ENCODE measurements at places on chromosomes 7 and 10.
A peak's percentile ranks its signal among the peaks of the same experiment; 100 is the strongest.

- peak; percentile 90 for DNase-seq
These were observed 270.7 kb upstream of the IGFBP3 start for GRCh38 chr7:46191776-46192175.

DNA sequence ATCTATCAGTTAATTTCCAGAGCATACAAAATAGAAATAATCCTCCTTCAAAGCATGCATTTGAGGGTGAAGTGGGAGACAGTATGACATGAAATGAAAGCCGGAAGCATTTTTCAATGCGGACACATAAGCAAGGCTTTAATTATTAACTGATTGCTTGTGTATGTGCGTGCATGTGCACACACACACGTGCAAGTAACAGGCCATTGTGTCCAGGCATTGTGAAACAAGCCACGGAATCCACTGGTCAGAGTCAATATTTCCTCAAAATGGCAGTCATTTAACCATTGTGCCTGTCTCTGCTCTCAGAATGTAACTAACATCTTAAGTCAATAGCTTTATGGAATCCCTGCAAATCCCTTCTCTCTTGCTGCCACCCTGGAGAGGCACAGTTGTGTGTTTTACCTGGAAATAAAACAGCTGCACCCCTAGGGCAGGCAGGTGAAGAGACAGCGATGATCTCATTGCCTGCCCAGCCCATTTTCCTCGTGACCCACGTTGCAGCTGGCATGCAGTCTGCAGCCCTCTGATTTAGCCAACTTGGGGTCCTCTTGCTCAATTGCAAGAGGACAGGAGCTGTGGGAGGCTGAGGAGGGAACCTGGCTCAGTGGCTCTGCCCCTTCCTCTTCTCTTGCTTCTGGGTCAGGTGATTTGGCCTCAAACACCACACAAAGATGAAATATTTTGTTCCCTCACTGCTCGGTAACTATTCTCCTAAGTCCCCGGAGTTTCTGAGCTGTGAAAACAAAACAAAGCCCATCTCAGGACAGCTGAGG, 500.9 kb upstream of the ZMIZ1 start:
- no peak for DNase-seq

DNA sequence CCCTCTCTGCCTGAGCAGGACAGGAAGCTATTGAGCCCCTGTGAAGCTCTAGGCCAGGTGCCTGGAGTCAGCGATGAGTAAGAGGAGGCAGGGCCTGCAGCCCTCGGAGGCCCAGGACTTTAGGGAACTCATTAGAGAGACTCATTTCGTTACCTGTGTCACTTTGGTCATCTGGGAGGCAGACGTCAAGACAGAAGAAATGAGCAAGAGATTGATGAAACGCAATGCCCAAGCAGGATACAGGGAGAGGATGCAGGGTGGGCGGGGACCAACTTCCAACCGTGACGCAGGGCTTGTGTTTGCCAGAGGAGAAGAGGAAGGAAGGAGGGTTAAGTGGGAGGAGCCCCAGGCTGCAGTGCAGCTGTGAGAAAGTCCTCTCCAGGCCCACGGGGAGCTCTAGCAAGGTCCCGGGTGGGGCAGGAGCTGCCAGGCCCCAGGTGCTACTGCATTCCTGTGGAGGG, 26.4 kb upstream of the GNA12 start:
- DNase-seq, result peak; percentile 43

DNA sequence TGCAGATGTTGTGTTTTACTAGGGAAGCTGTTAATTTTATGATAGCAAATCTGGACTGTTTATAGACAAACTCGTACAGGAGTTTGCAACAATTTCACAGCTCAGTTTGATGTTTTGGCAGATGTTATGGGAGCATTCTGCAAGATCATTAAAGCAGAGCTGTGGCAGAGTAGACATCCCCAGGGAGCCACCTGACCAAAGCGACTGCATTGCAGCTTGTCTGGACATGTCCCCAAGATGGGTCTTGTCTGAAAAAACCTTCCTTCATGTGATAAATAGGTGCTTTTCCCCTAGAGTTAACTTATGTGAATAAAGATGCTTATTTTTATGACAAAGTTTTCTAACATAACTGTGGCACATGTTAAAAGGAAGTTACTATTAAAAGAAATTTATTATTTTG, 91.2 kb upstream of the GPR141 start:
- DNase-seq, result no peak

GRCh38 chr7:99733448-99733847, 1.5 kb downstream of the CYP3A7 start:
- DNase-seq, result peak; percentile 7

DNA sequence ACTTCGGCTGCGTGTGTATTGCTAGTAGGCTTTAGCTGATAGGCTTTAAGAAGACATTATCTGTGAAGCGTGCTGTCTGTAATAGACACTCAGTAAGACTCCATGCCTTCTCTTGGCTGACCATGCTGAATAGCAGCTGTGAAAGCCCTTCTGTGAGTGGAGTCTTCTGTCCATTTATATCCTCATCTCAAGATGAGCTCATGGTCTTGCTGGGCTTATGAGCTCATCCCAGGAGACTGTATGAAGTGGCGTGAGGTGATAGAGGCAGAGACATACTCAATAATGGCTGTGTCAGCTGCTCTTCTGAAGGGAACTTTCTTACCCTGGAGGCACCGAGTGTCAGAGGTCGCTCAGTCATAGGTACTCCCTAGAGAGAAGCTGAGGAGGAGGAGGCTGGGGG, 111.5 kb downstream of the SH2D4B start:
- no peak for DNase-seq

DNA sequence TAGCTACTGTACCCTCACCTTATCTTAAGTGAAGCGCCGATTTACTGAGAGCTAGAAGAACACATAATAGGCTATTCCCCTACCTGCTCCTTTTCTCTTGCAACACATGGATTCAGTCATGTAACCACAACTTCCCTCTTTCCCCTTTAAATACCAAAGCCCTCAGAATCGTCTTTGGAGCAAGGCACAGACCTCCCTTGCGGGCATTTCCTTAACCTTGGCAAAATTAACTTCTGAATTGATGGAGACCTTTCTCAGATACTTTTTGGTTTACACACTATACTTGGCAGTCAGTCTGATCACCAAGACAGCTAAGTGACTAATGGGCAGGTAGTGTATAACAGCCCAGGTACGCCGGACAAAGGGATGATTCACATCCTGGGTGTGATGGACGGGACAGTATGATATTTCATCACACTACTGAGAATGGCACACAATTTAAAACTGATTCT, 72.7 kb upstream of the SEC61G start:
- no peak for DNase-seq

GRCh38 chr10:22597138-22597537, 117.2 kb downstream of the PIP4K2A start:
- DNase-seq, result peak; percentile 70

- peak; percentile 39 for DNase-seq
These were observed 299.4 kb downstream of the SNX13 start for GRCh38 chr7:17640730-17641377.

DNA sequence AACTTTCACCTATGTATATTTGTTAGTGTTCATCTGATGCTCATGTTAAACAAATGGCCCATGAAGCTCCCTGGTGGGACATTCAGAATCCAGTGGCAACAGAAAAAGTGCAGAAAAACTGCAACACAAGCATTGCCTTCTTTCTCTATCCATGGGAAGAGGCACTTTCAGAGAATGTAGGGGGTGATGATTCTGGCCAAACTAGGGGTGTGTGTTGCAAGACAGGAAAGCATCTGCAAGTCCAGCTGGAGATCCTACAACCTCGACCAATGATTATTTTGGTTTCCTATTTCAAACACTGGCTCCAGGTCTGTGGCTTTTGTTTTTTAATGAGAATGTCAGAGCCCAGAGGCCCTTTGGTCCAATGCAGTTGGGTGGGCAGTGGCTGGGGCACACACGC, 198.7 kb downstream of the CXCL12 start:
- DNase-seq, result no peak

- DNase-seq, result peak; percentile 68
These were observed 94.9 kb downstream of the LYZL2 start for GRCh38 chr10:30534465-30535144.

- DNase-seq, result no peak
These were observed 176.6 kb downstream of the CTNNA3 start for GRCh38 chr10:67519434-67519833.

- no peak for DNase-seq
These were observed 211.3 kb upstream of the DPP6 start for GRCh38 chr7:153840861-153841260.

DNA sequence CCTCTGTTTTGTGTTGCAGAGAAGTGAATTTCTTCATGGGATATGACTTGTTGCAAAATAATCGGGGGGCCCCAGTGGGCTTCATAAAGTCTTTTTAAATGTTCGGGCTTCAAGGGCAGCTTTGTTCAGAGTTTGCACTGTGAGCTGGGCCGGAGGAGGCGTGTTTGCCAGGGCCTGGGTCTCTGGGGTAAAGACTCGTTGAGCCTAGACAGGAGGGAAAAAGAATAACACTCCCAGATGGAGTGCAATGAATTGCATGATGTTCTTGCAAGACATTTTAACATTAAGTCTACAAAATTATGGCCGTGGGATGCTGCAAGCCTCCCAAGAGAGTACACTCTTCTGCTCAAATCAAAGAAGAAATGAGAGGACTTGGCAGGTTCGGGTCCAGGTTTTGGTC, 23.6 kb downstream of the BMPER start:
- DNase-seq, result no peak

GRCh38 chr10:123884907-123885381, 6.7 kb downstream of the CPXM2 start:
- no peak for DNase-seq

- DNase-seq, result no peak
These were observed 316.5 kb downstream of the WDR11 start for GRCh38 chr10:121167534-121168243.

DNA sequence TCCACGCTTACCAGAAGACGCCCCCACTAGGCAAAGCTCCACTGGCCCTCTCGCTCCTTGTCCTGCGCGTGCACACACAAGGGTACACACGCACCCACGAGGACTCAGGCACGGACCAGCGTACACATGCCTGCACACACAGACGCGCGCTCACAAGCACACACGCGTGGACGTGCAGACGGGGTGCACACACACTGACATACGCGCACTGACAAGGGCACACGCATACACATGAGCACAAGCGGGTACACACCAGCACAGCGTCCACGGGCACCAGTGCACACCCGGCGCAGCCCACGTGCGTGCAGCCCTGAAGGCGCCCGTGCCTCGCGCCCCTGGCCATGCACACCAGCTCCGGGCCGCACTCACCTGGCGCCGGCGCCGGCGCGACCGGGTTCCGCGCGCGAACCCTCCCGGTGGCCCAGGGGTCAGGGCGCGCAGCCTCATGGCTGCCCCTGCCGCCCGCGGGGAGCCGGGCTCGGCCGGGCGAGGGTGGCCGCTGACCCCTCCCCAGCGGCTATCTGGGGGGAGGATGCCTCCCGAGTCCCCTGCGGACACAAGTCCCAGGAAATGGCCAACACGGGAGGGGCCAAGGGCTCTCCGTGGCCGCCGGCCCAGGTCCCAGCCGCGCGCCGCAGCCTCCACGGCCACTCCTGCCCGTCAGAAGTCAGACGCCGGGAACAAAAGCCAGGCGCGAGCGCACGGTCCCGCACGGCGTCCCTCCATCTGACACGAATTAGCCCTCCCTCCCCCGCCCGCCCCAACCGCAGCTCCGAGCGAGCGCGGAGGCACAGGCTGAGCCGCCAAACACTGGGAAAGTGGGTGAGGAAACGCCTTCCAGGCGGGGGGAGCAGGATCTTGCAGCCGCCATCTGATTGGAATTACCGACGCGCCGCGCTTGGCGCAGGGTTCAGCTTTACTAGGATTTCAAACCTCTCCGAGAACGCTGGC, 45.0 kb downstream of the TNS3 start:
- peak; percentile 75 for DNase-seq

DNA sequence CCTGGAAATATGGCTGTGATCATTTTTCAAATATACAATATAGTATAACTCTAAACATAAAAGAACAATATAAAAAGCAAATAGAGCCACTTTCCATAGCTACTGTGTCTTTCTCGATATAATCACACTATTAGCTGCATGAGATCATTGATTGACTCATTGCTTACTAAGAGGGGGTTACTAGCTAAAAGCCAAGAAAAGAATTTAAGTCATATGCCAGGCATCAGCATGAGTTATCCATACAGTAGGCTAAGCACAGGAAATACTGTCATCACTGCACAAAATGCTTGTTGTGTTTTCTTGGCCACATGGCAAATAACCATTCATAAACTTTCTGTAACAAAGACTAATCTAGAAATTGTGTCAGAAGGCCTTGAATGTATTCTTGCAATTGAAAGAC, 18.8 kb upstream of the ABCB5 start:
- DNase-seq, result peak; percentile 76

DNA sequence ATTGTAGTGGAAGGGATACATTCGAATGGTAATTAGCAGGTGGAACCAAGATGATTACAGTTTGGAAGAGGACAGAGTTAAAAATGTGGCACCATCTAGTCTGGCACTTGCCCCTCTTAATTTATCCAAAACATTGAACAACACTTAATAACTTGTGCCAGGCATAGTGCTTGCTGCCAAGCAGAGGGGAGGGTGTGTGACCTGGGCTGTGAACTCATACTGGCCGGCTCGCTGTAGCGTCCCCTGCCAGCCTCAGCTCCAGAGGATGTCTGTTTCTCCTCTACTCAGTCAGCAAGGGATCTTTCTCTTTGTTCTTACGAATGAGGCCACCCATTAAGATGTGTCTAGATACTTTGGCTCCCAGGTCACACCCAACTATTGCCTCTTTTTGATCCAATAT, 179.4 kb upstream of the INHBA start:
- DNase-seq, result no peak

- no peak for DNase-seq
These were observed 392.1 kb upstream of the MTPN start for GRCh38 chr7:136369225-136369624.

DNA sequence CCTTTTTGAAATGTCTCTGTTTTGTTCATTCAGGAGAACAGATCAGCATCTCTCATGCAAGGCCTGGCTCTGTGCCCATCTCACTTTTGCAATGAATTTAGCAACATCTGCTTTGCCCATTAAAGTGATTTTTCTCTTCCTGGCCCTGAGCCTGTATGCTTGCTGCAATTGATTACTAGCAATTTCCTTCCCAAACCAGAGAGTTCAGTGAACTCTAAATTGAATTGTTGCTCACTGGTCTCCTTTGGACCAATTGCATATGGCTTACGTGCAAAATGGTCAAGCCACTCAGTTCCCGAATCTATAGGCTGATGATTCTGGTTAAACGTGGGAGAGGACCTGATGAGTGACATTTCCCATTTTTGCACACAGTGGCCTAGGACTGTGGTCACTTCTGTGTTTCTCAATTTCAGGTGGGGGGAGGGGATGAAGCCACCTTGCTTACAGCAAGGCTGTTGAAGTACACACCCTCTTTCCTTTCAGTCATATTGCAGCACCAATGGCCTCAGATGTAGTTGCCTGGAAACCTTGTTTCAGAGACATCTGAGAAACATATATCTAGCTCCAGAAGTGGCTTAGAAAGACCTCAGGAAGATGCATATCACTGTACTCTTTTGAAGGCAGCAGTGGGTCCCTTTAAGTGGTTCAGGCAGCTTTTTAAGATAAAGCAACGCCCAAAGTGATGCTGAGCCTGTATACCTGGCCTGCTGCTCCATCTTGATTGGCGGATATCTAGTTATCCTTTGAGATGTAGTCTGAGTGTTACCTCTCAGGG, 201.4 kb downstream of the PTEN start:
- peak; percentile 15 for DNase-seq

DNA sequence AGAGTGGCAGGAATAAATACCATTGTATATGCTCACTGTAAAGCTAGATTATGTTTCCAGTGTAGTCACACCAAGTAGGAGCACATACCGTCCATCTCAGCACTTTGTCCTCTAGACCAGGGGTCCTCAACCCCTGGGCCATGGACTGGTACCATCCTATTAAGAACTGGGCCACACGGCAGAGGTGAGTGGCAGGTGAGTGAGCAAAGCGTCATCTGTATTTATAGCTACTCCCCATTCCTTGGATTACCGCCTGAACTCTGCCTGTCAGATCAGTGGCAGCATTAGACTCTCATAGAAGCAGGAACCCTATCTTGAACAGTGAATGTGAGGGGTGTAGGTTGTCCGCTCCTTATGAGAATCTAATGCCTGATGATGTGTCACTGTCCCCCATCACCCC, 735.3 kb downstream of the MAGI2 start:
- DNase-seq, result no peak

Measured in EL (cell line).